Gastroesophageal sphincter (tissue), 4 donors: ENCODE measurements at places on chromosomes 5 and 9.

GRCh38 chr9:16450578-16450977 lies 419.9 kb downstream of the BNC2 start:
- ATAC-seq: no peak

DNA sequence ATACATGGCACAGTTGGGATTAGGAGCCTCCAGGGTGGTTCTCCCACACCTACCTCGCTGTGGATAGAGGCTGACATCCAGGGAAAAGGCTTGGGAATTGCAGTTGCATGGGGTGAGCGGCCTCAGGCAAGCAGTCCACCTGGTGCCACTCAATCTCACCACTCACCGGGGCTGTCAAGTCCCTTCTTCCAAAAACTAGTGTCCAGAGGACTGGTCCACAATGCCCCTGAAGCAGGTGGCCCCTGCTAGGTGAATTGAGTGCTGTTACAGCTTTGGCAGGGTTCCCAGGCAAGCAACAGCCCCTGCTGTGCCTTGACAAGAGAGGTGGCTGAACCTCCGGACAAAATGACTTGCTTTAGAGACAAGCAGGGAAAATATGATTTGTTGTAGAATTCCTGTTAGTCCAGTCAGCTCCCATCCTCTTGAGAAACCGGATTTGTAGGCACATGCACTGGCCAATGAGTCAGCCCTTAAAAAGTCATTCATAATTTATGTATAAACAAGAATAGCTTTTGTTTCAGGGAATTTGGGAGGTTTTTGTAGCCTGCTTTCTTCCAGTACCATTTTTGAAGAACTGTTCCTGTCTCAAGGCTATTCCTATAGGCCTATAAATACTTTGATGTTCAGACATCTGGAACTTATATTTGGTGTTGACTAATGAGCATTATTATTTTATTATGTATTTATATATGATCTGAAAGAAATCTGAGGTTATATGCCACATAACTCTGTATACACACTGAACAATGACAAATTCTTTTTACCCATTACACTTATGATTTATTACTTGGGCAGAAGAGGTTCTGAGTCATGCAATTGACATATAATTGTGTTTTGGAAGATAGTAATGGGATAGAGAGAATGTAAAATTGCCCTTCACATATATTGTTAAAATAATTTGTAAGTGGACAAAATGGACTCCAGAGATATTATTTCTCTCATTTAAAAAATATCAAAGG lies 411.1 kb downstream of the ACTL7B start:
- ATAC-seq: peak; percentile 79

- ATAC-seq: no peak
These were observed 25.9 kb upstream of the SUB1 start for GRCh38 chr5:32559411-32559810.

DNA sequence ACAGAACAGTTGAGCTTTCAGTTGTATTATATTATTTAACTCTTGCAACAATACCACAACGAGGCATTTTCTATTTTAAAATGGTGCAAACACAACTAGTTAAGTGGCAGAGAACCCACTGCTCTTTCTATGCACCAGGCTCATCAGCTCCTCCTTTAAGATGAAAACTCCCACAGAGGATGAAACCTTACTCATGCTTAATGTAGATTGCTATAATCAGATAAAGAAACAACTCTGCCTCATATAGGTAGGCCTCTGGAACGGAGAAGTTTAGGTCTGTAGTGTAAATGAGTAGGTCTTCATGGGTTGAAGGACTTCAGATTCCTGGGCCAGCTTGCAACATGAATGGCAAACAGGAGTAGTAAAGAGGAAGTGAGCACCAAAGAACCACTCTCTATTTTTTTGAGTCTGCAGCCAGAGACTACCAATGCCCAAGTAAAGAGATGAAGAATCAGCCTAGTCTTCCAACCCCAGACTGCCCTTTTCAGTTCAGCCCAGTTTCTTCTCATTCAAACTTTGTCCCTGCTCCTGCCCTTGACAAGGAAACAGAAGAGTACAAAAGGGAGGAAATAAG lies 33.9 kb downstream of the HACD4 start:
- ATAC-seq: no peak

DNA sequence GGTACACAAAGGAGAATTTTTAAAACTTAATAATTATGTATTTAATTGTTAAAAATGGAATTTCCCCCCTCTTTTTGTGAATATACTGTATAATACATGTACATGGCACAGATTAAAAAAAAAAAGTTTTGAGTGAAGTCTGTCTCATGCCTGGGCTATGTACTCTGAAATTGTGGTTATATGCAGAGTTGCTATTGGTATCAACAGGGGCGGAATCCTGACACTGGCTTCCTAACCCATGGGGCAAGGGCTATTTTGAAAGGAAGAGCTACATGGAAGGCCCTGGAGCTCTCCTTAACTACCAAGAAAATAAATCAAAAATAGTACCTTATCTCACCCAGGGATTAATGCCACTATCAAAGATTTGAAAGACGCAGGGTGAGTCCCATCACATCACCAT lies 865 bp upstream of the FAM193B start:
- ATAC-seq: no peak
